CD4-positive, alpha-beta T cell treated with Interleukin-4 for 1 hour (primary cell): ENCODE measurements at places on chromosomes 16 and 17.
A peak's percentile ranks its signal among the peaks of the same experiment; 100 is the strongest.

DNA sequence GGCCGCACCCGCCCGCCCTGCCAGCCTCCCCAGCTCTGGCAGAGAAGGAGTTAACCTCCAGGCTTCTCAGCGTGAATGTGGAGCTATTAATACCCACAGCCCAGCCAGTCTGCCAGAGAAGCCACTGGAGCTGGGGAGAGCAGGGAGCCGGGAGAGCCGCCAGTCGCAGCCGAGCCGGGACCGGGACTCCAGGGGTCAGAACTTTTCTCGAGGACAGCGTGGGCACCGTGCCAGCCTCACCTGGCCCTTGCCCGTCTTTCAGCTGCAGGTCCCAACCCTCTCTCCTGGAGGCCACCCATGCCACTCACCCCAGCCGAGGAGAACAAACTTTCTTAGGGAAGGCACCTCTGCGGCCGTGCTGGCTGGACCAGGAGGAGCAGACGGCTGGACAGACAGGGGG is 33.8 kb upstream of the SBK1 start:
- no peak for DNase-seq

GRCh38 chr17:32882029-32882428 is 5.1 kb upstream of the MYO1D start:
- DNase-seq: no peak

- peak; percentile 42 for DNase-seq
Observed at GRCh38 chr17:28384281-28385036, 13.0 kb downstream of the SARM1 start.

DNA sequence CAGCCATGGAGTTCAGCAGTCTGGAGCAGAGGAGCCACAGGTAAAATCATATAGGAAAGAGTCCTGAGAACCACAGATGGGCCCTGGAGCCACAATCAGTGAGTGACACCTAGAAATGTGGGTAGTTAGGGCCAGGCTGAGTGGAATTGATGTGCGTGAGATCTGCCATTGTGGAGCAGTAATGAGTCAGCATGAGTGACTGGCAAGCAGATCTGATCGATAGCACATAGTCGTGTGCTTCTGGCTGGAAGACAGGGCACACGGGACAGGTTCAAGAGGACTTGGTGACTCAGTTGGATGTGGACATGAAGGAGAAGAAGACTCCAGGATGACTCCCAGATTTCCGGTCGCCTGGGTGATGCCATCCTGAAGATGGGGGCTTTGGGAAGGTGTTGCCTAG is 12.3 kb downstream of the ADORA2B start:
- no peak for DNase-seq

DNA sequence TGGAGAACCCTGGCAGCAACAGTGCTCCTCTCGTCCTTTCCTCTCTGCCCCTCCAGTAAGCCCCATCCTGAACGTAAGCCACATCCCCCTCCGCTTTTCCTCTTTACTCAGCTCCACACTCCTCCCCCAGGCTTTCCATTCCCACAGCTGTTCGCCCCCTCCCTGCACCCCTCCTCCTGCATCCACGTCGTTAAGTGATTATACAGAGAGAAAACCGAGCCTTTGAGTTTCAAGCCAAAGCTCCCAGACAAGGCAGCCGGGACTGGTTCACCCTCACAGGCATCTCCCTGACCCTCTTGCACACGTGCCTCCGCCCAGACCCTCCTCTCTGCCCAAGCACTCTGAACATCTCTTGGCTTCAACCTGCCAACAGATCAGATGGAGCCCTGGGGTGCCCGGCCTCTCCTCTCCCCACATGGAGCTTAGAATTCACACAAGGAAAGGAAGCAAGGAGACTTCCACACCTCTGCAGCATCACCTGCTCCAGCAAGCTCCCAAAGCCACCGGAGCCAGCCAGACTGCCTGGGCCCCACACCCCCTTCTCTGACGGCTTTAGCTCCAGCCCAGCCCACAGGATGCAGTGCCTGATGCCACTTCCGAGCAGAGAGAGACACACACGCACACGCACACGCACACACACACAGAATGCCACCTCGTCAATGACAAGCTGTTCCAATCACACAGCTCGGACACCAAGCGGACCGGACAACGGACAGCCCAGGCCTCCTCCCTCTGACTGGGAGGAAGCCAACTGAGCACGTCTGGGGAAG is 99.9 kb upstream of the CCL2 start:
- no peak for DNase-seq
